D721Med (cell line): ENCODE measurements at places on chromosomes 3 and 15.

GRCh38 chr3:136909187-136909586, 47.2 kb downstream of the NCK1 start:
- DNase-seq = no peak

DNA sequence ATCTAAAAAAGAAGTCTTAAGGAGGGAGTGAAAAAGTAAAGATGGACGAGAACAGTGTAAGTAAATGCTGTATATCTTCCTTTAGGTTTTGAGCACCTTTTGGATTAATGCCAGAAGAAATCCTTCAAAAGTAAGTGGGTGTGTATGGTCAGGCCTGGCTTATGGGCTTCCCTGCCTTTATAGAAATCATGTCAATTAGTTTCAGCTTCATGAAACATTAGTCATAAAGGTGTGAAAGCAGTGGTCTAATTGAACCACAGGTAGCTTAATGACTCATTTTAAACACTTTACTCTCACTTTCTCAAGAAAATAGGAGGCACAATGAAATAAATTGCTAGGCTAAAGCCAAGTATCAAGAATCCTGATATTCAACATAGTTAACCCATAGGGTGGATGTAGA, 467.4 kb upstream of the DPPA4 start:
- DNase-seq = no peak

- no peak for DNase-seq
These were observed 277.3 kb upstream of the NR2F2 start for GRCh38 chr15:96053031-96053780.

- no peak for DNase-seq
These were observed 489.8 kb upstream of the GOLIM4 start for GRCh38 chr3:168585544-168585943.

GRCh38 chr15:100785181-100786138, 94.2 kb upstream of the ALDH1A3 start:
- DNase-seq = no peak

GRCh38 chr15:78763796-78764241, 47.4 kb downstream of the ADAMTS7 start:
- no peak for DNase-seq

GRCh38 chr15:34655326-34655725, 71.9 kb upstream of the GOLGA8B start:
- DNase-seq = no peak

DNA sequence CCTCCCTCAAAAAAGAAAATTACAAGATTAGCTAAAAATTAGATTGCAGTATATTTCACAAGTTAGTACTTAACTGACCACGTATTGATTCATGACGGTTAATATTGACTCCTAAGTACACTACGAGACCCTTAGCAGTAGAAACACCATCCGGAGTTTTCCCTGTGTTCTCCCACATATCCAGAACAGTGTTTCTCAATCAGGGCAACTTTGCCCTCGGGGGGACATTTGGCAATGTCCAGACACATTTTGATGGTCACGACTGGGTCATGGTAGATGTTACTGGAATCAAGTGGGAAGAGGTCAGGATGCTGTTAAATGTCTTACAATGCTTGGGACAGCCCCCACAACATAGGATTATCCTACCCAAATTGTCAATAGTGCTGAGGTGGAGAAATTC, 40.7 kb upstream of the LIPC start:
- no peak for DNase-seq
